ENCODE measurements at places on chromosomes 3 and 15.

GRCh38 chr15:91559066-91559465, 294.4 kb upstream of the SLCO3A1 start:
- no peak for DNase-seq

DNA sequence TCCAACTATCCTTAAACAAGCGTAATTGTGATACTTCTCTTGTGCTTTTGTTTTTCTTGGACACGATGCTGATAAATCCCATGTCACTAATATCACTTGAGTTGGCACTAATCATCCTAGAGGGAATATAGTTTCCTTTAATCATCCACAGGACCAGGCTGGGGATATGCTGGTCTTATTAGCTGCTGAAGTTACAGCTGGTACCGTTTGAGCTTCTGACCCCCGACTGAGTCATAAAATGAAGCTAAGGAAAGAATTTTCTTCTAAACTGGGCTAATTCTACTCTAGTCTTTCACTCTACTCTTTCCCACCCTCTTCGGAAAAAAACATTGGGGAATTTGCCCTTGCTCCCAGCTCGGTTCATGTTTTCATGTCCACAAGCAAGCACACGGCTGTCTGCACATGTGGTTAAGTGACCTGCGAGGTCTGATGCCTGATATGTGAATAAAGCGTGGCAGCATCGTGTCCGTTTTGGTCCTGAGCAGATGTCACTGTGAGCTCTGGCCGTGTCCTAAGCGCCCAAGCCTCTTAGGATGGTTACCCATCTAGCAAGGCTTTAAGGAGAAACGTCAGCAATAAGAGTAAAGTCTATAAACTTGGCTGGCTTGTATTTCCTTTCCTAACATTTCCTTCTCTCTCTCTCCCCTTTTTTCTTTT, 223.7 kb downstream of the ITPR1 start:
- DNase-seq, result peak; percentile 57

DNA sequence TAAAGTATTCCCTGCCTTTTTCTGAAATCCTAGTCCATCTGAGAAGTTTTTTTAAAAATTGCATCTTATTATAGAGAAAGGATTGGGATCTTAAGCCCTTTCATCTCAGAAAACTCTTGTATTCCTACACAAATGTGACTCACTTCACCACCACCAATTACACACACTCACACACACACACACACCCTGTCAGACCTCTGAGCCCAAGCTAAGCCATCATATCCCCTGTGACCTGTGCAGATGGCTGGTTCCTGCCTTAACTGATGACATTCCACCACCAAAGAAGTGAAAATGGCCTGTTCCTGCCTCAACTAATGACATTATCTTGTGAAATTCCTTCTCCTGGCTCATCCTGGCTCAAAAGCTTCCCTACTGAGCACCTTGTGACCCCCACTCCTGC, 1181.9 kb downstream of the ROBO2 start:
- no peak for DNase-seq

DNA sequence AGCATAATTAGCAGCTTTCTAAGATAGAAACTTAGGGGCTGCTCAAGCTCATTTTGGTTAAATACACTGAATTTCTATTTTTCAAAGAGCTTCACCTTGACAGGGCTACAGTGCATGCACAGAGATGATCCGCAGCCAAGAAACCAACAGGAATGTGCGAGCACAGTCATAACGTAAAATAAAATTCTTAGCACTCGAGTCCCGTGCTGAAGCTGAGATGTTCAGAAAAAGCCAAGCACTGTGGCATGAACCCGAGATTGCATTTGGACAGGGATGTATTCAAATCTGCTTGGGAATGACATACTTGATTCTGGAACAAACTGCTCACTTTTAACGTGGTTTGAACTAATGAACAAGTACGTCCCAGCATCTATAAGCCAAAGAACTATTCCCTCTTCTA, 340.3 kb downstream of the FOXP1 start:
- DNase-seq, result no peak

GRCh38 chr3:171898192-171898591, 55.0 kb downstream of the TMEM212 start:
- DNase-seq, result no peak

DNA sequence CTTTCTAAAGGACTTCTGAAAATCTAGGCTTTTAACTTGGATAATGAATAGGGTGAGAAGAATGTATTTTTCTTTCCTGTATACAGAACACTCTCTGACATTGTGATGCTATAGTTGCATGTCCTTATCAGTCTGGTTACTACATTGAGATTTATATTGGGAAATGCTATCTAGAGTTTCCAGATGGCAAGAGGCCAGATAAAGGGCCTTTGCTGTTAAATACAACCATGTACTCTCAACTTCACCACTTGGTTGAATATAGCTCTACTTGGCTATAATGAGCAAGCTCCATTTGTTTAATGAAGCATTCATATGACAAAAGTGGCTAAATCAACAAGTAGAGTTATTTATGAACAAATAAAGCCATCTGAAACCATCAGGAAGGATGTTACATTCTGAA, 91.0 kb downstream of the IGSF11 start:
- DNase-seq, result no peak

DNA sequence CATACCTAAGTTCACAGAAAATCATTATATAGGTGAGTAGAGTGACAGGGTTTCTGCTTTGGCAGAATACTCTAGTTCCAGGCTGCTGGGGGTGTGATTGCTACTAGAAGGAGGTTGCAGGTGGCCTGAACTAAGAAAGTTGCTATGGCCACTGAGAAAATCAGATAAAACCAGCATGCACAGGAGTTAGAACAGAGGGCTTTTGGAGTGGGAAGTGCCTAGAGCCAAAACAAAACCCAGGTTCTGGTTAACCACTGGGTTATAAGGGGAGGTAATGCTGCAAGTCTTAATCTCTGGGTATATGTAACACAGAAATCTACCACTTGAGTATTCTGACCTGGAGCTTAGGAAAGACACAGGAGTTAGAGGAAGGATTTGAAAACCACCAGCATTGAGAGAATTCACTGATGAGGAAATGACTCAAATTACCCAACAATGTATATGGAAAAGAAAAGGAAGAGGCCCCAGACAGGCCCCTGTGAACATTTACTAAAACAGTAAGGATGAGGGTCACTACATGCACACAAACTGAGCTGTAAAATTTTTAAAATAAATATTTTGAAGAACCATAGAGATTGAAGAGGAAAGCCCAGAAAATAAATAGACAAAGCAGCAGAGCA, 60.0 kb downstream of the PLOD2 start:
- no peak for DNase-seq

DNA sequence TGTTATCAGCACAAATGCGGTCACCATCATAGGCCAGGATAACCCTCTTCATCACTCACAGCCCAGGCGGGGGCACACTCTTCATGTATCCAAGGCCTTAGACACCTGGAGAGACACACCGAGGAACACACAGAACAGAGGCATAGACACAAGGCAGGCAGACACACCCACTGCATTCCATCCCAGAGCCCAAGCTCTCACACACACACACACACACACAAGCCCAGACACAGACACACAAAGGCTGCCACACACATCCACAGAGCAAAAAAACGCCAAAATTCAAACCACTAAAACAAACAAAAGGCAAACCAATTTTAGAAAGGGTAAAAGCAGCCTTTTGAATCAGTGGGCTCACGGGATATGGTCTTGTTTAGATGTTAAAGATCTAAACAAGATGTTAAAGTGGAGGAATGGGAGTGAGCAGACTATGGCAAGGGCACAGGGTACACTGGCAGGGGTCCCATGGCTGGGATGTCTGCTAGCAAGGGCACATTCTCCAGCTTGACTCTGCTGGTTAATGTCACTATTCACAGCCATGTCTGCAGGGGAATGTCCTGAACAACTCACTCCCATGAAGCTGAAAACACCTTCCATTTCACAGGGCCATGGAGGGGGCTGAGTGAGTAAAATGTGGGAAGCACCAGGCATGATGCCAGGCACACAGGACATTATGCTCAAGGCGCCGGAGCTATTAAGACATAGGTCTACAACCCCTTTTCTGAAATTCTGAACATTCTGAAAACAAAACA, 14.9 kb upstream of the CRABP1 start:
- DNase-seq, result no peak

- no peak for DNase-seq
Measured at GRCh38 chr3:153180860-153181372, 18.9 kb downstream of the RAP2B start.

- peak; percentile 33 for DNase-seq
Measured at GRCh38 chr3:37892927-37893600, 31.4 kb downstream of the CTDSPL start.

GRCh38 chr3:49740427-49740826, 16.7 kb upstream of the GMPPB start:
- no peak for DNase-seq

- no peak for DNase-seq
Measured at GRCh38 chr3:151890721-151891141, 17.3 kb downstream of the SUCNR1 start.

DNA sequence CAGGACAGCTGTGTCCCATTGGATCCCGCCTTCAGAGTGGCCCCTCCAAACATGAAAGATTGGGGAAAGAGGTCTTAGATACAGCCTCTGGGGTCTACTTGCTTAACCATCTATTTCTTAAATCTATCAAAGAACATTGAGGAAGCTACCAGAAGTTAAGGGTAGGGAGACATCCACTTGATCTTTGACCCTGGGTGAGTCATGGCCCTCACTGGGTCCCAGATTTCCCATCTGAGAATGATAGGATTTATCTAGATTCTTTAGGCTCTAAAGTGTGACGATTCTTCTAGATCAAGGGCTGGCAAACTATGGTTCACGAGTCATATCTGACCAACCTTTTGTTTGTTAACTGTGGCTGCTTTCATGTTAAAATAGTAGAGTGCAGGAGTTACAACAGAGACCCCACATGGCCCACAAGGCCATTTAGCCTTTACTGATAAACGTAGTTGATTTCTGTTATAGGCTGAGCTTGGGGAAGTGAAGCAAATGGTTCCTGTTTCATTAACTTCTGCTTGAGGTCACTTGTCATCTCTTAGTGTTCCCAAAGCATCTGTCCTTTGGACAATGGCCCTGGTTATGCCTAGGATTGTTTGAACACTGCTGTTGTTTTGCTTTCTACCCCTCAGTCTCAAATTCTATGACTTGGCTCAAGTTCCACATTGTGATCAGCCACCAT, 8.0 kb downstream of the MUC13 start:
- no peak for DNase-seq

GRCh38 chr15:101426761-101427333, 62.7 kb downstream of the PCSK6 start:
- DNase-seq, result no peak

DNA sequence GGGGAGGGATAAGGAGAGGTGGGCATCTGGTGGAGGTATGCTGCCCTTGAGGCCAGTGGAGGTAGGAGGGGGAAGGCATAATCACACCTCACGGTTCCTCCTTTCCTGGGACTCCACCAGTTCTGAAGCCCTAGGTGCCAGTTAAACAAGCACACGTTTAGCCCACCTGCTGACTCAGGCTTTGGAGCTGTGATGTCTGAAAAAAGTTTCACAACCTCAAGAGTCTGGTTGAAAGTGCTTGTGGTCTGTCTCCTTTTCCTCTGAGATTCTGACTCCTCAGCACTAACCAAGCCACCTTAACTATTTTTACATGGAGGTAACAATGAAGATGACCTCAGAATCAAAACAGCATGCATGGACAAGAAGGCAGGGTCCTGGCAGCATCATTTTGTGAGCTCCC, 23.0 kb downstream of the HPS3 start:
- no peak for DNase-seq

DNA sequence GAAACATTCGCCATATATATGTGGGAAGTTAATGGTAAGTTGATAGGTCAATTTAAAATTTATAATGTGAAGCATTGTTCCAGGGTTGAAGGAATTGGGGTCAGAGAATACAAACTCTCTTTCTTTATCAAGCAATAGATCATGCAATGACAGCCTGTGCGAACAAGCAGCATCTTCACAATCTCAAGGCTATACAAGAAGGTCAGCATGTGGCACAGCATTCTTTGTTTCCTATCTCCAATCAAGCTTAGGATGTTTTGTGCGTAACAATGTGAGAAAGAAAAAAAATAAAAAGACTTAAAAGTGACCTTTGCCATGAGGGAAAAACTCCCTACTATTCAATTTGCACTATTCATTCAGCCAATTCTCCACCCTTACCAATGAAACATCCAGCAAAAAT, 288.1 kb upstream of the NECTIN3 start:
- DNase-seq, result no peak

DNA sequence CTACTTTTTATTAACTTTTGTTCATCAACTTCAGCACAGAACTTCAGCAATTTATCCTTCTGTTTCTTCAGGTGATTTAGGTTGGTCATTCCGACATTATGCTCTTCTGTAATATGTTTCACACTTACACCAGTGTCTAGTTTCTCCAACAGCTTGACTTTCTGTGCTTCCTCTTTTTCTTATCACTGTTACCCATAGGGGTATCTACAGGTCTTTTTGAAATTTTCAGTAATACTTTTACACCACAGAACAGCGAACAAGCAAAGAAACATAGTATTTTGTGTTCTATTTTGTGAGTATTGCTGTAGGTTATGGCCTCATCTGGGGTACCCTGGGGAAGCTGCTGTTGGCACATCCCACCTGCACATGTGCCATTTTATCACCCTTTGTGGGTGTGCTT, 260.7 kb downstream of the NSUN3 start:
- no peak for DNase-seq

DNA sequence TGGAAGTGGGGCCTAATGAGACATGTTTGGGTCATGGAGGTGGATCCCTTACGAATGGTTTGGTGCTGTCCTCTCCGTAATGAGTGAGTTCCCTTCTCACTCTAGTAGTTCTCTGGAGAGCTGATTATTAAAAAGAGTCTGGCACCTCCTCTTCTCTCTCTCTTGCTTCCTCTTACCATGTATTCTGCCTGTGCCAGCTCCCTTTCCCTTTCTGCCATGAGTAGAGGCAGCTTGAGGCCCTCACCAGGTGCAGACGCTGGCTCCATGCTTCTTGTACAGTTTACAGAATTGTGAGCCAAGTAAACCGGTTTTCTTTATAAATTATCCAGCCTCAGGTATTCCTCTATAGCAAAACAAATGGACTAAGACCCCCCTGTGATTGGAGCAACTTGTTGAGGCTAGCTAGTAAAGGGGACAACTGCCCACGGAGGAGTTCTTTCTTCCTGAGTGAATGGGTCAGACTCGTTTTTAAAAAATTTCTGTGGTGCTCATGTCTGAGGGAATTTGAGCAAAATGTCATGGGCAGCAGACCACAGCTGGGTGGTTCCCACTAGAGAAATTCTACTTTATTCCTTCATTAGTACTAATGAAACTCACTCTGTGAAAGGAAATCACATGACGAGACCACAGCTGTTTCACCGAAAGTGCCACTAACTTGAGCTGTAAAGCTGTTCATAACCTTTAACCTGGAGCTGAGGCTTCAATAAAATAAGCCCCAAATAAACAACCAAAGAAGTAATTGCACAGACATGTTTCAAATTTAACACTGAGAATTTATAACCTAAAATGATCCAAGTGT, 210.0 kb downstream of the NFKBIZ start:
- DNase-seq, result no peak

DNA sequence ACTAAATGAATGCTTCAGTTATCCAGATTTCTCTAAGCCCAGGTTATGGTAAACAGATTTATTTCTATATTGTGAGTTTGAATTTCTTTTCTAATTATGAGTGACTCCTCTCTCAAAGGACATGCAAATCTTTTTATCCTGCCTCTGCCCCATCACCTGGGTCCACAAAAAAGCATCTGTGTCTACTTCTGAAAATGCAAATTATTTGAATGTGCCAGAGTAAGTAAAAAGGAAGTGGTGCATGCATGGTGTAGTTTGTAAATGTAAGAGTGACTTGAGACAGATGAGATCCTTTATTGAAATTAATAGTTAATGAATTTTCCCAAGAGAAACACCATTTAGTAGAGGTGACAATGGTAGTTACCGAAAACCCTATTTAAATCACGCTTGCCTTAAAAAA, 26.9 kb downstream of the MCTP2 start:
- DNase-seq, result no peak

GRCh38 chr3:177591379-177591778, 394.1 kb upstream of the TBL1XR1 start:
- no peak for DNase-seq

- DNase-seq, result no peak
Measured at GRCh38 chr3:14980689-14981088, 33.3 kb downstream of the NR2C2 start.
